ENCODE measurements at places on chromosomes 3 and 15.

- DNase-seq: no peak
Observed at GRCh38 chr3:194637066-194637465, 3.8 kb upstream of the TMEM44 start.

GRCh38 chr3:21682206-21682605, 68.8 kb downstream of the ZNF385D start:
- DNase-seq: no peak

DNA sequence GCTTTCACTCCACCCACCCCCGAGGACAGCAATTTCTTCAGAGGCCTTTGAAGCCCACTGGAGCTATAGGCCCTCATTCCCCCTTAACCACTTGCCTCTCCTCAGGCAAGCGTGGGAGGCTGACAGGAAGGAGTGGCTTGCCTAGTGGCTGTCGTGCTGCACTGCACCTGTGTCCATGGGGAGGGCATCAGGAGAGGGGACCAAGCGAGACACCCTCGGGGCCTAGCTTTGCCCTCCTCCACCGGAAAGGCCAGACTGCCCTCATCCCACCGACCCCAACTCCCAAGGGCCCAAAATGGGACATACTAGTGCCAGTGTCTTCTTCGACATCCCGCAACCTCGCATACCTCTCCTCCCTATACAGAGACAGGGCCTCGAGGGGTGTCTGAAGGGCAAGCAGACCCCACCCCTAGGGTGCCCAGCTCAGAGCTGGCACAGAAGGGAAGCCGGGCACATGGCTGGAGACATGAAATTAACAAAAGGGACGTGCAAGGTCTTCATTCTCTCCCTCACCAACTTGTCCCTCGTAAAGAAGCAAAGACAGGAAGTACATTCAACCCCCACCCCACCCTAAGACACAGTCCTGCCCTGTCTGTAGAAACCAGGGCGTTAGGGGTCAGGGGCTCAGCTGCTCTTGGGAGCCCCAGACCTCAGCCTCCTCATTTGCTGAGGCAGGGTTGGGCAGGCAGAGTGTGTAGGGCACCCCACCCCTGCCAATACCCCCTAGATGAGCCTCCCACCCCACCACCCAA, 24.3 kb downstream of the VIPR1 start:
- no peak for DNase-seq

DNA sequence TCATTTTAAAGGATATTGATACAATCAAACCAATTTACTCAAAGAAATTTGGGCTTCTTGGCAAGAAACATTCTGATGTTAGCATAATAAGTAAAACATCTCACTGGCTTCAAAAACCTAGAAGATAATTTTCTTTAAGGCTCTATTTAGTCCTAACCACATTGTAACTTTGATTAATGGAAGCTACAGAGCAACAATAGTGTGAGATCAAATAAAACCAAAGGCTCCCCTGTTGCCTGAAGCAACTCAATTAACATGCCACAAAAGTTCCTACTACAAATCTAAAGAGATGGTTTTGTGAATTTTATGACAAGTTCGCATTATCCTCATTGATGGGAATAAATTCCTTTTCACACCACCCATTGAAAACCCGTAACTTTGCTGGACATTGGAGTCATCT, 5.9 kb downstream of the DPH6 start:
- DNase-seq: no peak

- DNase-seq: peak; percentile 50
Observed at GRCh38 chr3:63508305-63508704, 144.2 kb upstream of the SNTN start.

DNA sequence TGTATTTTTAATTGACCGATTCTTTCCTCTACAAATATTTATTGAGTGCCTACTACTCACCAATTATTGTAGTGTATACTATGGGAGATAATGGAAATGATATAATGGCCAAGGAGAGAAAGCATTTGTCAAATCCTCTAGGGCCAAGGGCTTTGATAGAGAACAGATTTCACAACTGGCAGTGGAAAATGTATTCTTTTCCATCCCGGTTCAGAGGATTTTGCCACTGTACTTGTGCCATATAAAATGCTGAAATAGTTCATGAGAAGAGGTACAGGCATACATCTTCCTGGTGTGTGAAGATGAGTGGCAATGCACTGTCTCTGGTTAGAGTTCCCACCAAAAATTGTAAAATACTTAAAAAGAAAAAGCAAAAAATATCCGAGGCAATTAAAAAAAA, 451.6 kb upstream of the TPRG1 start:
- no peak for DNase-seq

DNA sequence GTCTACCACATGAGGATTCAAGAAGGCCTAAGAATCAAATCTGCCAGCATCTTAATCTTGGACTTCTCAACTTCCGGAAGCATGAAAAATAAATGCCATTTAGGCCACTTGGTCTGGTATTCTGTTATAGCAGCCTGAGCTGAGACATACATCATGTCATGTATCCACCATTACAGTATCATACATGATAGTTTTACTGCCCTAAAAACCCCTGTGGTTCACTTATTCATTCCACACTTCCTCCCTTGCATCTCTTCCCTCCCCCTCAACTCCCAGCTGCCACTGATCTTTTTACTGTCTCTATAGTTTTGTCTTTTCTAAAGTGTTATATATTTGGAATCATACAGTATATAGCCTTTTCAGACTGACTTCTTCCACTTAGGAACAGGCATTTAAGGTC, 161.8 kb downstream of the SNRK start:
- DNase-seq: no peak

DNA sequence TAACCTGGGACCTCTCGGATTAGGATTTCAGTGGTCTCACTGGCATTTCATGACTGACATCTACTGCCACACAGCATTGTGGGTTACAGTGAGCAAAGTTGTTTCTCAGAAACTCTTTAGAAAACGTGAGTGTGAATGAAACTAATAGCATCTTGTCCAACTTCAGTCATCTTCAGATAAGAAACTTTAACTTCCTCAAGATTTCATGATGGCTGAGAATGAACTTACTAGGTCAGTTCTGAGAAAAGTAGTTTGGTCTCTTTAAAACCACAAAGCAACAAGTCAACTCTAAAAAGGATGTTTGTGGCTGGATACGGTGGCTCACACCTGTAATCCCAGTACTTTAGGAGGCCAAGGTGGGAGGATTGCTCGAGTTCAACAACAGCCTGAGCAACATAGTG, 14.2 kb upstream of the HOMER2 start:
- no peak for DNase-seq

DNA sequence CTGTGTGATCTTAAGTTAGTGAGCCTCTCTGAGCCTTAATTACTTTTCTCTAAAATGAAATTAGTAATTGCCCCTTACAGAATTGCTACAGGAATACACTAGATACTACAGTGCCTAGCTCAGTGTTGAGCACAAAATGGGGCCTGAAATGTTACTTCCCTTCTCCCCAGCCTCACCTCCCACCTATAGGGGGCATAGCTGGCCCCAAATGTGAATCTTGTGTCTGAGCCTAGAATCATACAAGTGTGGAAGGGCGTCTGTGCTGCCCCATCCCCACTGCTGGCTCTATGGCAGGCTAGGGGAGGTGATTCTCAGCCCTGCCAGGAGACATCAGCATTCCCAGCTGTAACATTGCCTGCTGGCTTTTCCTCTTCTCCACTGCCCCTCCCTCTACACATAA, 42.7 kb downstream of the IFT122 start:
- no peak for DNase-seq

- DNase-seq: no peak
Observed at GRCh38 chr15:85723960-85724945, 70.5 kb downstream of the KLHL25 start.

DNA sequence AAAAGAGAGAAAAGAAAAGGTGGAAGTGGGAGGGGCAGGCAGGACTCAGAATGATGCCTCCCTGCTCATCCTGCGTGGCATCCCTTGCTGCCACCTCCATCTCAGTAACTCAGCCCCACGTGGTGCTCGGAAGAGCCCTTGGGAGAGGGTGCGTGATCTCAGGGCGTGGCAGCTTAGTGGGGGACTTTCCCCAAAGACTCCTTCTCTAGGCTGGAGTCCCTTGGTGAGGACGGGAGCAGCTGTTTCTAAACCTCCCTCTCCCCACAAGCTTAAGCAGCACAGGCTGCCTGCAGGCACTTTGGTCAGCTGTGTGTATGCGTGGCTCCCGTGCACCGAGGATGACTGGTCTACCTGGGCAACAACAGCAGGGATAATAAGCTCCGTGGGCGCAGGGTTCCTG, 7.4 kb upstream of the ANPEP start:
- no peak for DNase-seq

DNA sequence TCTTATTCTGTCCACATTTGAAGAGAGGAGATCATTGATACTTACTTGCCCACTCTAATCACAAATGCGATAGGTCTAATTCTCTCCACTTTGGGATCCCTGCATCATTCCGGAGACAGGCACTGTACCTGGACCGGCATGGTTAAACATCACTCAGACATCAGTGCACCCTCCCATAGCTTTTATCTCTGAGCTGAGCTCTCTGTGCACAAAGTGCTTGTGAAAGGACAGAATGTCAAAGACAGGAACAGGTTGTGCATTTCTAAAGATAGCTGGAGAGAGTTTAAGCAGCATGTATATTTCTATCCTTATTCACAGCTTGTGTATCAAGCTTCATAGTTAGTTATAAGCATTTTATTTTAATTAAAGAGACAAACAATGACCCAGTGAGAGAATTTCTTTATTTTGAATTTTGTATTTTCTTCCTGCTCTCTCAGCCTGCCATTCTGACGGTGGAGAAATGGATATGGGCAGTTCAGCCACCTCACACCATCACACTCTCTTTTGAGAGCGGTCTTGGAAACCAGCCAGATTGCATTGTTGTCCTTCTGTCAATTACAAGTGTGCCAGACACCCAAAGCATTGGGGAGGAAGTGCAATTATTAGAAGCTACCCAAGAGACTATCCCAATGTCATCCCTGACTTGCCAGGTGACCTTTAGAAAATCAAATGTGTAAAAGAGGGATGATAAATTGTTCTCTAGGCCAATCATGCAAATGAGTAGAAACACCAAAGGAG, 65.2 kb upstream of the CHL1 start:
- DNase-seq: peak; percentile 34

DNA sequence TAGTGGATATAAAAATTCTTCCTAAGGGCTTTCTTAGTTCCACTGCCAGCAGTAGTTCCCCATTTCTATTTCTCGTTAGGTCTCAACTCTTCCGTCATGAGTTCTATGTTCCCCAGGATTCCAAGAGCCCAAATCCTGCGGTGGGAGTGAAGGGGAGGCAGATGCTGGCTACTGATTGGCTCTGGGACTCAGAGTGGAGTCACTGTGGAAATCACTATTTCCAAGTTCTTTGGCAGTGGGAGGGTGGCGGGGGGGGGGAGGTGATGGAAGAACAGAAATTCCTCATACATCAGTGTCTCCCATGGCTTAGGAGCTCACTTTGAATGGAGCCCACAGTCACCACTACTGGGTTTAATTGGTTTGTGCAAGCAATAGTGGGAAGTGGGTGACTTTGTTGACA, 5.6 kb downstream of the CCR1 start:
- DNase-seq: no peak

DNA sequence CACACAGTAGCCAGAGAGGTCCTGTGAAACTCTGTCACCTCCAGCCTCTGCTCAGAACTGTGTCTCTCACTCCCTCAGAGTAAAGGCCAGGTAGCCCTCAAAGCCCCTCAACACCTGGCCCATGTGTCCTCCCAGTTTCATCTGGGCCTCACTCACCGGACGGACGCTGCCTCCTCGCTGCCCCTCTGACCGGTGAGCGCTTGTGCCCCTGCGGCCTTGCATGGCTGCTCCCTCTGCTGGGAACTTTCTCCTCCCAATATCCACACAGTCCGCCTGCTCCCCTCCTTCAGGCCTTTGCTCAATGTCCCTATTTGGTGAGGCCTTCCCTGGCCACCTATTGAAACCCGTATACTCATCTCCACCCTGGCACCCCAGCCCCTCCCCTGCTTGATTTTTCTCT, 36.8 kb upstream of the TRH start:
- no peak for DNase-seq

All from DMS53 (cell line).